ENCODE measurements at places on chromosomes 2 and 18.

GRCh38 chr2:120105360-120105759 is 92.5 kb downstream of the EPB41L5 start:
- no peak for DNase-seq

- DNase-seq = no peak
These were observed 123.3 kb downstream of the CTIF start for GRCh38 chr18:48662011-48662661.

GRCh38 chr2:144211826-144212225 is 308.1 kb downstream of the ZEB2 start:
- no peak for DNase-seq

DNA sequence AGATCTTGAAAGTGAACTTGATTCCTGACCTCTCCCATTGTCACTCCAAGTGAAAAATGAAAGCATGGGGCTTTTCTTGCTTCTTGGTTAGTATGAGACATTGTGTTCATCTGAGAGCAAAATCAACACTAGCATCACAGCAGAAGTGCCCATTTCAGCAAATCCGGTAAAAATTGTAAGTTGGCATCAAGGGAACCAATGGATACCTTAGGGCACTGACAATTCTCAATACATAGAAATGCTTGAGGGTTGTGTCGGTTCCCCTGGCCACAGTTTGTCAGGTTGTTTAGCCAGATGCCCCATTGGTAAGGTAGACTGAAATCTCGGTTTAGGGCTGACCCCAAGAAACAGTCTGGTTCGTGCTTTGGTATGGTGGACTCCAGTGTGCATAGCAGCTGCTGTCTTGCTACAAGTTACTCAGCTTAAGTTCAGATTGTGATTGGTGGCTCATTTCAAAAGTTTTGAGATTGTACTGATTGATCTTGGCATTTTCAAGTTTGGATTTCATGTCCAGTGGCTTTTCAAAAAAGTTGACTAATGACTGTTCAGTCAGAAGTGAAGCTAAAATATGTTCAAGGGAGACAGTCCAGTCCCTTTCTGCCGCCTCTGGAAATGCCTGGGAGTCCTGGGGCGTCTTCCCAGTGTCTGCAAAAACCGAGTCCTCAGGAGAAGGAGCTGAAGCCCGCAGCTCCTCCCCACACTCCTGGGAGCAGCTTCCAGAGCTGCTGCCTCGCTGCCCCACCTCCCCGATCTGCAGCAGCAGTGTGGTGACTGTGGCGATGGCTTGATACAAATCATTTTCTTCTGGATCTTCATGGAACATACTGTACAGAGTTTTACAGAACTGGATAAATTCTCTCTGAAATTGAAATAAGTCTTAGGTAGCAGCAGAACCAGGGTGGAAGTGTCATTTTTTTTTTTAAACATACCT is 5.6 kb downstream of the RPL31 start:
- DNase-seq = no peak

- no peak for DNase-seq
These were observed 4.5 kb upstream of the SFTPB start for GRCh38 chr2:85672456-85672855.

- DNase-seq = no peak
These were observed 65.1 kb downstream of the EDAR start for GRCh38 chr2:108923736-108924579.

- DNase-seq = no peak
These were observed 86.2 kb downstream of the MIB1 start for GRCh38 chr18:21826641-21827302.

GRCh38 chr2:9693196-9693491 is 62.3 kb upstream of the YWHAQ start:
- no peak for DNase-seq

DNA sequence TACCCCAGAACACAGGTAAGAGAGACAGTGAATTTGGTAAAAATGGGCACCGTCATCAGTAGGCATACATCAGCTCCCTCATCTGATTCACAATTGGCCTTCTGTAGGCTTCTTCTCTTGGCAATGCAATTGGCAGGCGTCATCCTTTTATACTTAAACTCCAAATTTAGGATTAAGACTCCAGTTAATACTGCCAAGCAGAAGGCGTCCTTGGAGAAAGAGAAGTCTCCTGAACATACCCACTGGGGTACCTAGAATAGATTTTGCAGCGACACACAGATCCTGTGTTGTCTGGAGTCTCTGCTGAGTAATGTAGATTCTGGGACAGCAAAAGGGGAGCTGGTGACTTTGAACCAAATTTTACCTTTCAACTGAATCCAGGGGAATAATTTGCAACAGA is 592 bp upstream of the METAP1D start:
- DNase-seq = no peak

GRCh38 chr18:62763101-62763521 is 47.8 kb downstream of the PHLPP1 start:
- DNase-seq = no peak

- no peak for DNase-seq
These were observed 879.6 kb downstream of the SUCLG1 start for GRCh38 chr2:83579507-83579906.

DNA sequence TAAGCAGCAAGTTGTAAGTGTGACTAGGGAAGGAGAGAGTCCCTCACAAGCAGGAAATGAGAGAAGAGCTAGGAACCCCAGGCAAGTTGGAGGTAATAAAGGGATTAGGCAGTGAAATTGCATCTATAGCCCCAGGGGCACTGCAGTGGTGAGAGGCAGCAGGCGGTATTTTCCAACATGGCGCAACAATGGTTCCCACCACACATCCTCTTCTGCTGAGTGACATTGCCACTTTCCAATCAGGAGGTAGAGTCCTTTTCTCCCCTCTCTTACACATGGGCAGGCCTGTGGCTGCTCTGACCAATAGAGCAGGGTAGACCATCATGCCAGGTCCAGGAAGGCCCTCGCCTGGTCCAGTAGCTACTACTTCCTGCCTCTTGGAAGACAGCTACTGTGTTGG is 86.6 kb downstream of the DNER start:
- DNase-seq = no peak

GRCh38 chr2:66521291-66521922 is 86.5 kb downstream of the MEIS1 start:
- no peak for DNase-seq

- no peak for DNase-seq
These were observed 54.9 kb downstream of the DSC3 start for GRCh38 chr18:30987467-30988241.

GRCh38 chr2:181196401-181196800 is 216.0 kb downstream of the UBE2E3 start:
- no peak for DNase-seq

DNA sequence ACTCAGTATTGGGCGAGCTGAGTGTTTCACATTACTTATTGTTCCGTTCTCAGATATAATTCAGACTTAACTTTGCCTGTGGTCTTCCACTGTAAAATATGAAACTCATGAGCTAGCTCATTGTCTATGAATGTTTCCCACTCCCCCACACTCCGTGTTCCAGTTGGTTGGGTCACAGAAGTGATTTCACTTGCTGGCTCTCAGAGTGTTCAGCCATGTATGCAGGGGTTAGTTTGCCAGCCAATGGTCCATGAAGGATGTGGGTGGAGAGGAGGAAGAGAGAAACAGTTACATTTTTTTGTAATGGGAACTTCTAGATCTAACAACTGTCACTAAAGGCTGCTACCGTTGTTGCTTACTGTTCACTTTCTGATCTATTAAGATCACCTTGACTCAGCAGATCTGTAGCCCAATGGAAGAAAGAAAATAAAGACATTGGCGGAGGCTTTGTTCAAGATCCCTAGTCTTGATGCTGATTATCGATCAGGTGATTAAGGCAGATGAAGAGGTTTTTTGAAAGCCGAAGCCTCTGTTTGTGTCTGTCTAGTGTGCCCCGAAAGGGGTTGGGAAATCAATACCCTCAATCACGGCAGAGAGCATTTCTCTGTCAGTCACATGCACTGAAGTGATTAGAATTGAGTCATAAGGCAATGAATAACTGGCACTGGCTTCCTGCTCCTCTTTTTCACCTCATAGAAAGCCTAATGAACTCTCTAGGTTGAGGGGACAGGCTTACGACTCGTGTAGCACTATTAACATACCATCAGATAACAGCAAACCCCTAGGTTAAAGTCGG is 279.7 kb upstream of the FIGN start:
- DNase-seq = no peak

GRCh38 chr2:109460553-109461324 is 153.0 kb downstream of the SEPTIN10 start:
- DNase-seq = no peak

- no peak for DNase-seq
These were observed 72.2 kb downstream of the EMILIN2 start for GRCh38 chr18:2918761-2919550.

- no peak for DNase-seq
These were observed 40.0 kb downstream of the TEX44 start for GRCh38 chr2:231632559-231633142.

- DNase-seq = no peak
These were observed 10.9 kb downstream of the CCDC68 start for GRCh38 chr18:54948350-54948837.

DNA sequence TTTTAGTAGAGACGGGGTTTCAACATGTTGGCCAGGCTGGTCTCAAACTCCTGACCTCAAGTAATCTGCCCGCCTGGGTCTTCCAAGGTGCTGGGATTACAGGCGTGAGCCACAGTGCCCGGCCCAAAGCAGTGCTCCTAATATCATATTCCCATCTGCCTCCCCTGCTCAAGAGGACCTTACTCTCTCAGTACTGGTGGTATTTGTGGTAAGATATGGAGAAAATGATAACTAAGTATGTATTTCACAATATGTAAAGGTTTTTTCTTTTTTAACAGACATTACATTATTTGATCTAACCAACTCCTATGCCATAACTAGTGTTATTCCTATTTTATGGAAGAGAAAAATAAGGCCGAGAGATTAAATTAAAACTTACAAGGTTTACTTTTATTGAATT is 201.0 kb downstream of the CAMKMT start:
- DNase-seq = no peak

DNA sequence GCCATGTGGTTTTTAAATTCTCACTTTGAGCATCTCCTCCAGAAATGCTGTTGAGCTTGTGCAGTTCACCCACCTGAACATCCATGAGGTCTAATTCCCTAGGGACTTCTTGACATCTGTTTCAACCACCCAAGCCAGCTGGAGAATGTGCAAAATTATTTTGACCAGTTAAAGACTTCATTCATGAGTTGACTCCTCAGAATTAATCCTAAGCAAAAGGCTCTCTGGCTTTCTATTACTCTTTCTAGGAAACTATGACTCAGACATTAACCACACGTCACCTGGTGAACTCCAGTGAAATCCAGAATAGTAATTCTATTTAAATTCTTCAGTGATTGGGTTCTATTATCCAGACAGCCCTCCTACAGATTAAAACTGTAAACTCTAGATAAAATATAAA is 247.5 kb downstream of the NBAS start:
- DNase-seq = no peak

- DNase-seq = no peak
These were observed 214.7 kb downstream of the SS18 start for GRCh38 chr18:25875551-25876240.

- no peak for DNase-seq
These were observed 56.0 kb upstream of the FZD7 start for GRCh38 chr2:201977651-201978050.

DNA sequence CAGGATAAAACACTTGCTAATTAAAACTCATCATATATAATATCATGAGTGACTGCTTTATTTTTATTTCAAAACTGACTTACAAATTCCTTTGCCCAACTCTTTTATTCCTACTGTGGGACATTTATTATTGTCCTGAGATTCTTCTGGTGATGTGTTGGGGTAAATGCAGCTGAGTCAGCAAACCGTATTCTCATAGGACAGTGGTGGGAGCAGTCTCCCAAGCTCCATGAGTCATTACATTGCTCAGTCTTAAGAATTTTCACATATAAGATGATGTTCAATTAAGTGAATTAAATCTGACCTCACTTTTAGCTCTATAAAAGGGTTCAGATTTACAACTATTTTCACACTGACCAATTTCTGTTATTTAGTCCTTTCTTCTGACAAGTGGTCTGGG is 1530.7 kb downstream of the LRP1B start:
- DNase-seq = no peak

- no peak for DNase-seq
These were observed 20.2 kb downstream of the SCYGR8 start for GRCh38 chr2:227765788-227766372.

DNA sequence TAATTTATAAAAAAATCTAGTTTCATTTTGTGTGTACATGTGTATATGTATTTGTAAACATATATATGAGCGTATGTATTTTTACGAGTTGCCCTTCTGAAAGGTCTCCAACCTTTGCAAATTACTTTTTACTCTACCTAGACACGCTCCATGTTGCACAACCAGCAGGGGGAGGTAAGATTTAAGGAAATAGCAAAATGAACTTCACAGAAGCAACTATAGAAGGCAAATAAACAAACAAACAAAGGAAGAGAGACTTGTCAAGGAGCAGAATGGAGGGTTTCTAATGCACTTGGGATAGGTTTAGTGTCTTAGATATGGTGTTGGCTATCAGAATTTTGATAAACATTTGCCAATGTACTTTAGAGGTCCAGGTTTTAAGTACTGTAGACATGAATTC is 820.5 kb upstream of the POU3F3 start:
- DNase-seq = no peak

GRCh38 chr2:236665572-236666118 is 96.0 kb downstream of the ACKR3 start:
- no peak for DNase-seq
